ENCODE measurements at places on chromosomes 16 and 17. TPM values are rescaled to one million over a fixed set of nuclear protein-coding genes. Genes with fewer than 3 reads are reported as not detected.

The EPN3 gene
- 0.51 TPM for total RNA-seq

The TNFRSF13B gene
- total RNA-seq: not detected

The NME2 gene
- 918 TPM for total RNA-seq

The HSF4 gene
- total RNA-seq: 9.8 TPM

The PERCC1 gene
- not detected for total RNA-seq

The NPIPB9 gene
- not detected for total RNA-seq

The KLHL10 gene
- not detected for total RNA-seq

The MARVELD3 gene
- total RNA-seq: not detected

The FOXC2 gene
- 1.7 TPM for total RNA-seq

All from pericardium fibroblast (primary cell).